ENCODE measurements at places on chromosomes 7 and 10. TPM values are rescaled to one million over a fixed set of nuclear protein-coding genes. Genes with fewer than 3 reads are reported as not detected.

The GLUD1 gene
- 234 TPM for total RNA-seq

DNA sequence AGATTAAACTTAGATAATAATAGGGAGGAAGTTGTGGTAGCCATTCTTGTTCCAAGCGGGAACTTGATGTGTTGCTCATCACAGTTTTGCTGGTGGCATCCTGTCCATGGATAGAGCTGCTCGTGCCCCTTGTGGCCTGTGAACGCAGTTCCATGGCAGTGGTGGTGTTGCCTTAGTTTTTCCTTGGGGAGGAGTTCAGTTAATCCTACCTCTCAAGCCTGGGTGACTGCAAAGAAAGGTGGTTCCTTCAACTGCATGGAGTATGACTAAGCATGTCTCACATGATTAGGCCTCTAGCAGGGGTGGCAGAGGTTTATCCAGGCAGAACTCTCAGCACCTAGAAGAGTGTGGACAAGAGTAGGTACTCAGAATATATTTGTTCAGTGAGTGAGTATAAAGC is 99.7 kb downstream of the MAPK8 start:
- DNase-seq = peak; percentile 63

DNA sequence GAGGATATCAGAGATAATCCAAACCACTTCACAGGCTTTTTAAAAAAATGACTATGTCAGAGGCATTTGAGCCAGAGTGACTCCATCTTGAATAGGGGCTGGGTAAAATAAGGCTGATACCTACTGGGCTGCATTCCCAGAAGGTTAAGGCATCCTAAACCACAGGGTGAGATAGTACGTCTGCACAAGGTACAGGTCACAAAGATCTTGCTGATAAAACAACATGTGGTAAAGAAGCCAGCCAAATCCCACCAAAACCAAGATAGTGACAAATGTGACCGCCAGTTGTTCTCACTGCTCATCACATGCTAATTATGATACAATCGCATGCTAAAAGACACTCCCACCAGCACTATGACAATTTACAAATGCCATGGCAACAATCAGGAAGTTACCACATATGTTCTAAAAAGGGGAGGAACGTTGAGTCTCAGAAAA is 177.5 kb downstream of the RAPGEF5 start:
- DNase-seq = no peak

DNA sequence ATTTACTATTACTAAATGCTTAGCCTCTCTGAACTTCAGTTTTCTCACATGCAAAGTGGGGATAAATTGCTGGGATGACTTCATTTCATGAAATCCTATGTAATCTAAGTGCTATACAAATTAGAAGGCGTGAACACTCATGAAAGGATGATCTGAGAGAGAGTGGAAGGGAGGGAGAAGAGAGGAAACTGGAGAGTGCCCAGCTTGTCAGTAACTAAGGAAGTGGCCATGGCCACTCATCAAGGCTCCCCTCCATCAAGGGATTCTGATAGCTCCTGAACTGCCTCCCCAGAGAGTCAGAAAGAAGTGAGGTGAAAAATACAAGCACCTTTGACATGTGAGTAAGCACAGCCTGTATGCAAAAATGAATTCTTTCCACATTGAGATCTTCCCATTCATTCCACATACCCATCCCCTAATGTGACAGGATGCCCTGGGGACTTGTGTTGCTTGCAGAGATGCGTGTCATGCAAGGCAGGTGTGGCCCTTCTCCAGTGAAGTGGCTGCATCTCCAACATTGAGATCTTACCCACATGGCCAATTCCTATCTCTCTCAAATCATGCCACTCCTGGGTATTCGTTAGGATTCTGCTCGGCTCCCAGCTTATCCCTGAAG is 76.5 kb upstream of the ITPRID1 start:
- DNase-seq = no peak

- peak; percentile 78 for DNase-seq
These were observed 136.4 kb downstream of the RPS24 start for GRCh38 chr10:78170026-78170475.

- no peak for DNase-seq
These were observed 76.5 kb downstream of the IMMP2L start for GRCh38 chr7:111485701-111486380.

The DLX6 gene
- not detected for total RNA-seq

- peak; percentile 0 for DNase-seq
These were observed 162.5 kb downstream of the GPR37 start for GRCh38 chr7:124603066-124603465.

The COG5 gene
- total RNA-seq = 26.0 TPM

DNA sequence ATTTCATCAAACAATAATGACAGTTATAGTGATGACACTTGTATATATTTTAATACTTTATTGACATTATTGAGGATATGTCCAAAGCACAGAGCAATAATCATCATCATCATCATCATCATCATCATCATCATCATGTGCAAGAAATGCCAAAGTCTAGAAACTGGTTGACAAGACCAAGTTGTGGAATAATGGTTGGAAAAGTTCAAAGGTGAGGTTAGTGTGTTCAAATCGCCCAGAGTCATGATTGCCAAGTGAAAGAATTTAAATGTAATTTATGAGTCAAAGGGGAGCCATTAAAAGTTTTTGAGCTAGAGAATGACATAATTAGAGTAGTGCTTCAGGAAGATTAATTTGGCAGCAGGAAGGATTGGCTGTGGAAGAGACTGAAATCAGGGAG is 852.4 kb downstream of the SORCS1 start:
- no peak for DNase-seq

DNA sequence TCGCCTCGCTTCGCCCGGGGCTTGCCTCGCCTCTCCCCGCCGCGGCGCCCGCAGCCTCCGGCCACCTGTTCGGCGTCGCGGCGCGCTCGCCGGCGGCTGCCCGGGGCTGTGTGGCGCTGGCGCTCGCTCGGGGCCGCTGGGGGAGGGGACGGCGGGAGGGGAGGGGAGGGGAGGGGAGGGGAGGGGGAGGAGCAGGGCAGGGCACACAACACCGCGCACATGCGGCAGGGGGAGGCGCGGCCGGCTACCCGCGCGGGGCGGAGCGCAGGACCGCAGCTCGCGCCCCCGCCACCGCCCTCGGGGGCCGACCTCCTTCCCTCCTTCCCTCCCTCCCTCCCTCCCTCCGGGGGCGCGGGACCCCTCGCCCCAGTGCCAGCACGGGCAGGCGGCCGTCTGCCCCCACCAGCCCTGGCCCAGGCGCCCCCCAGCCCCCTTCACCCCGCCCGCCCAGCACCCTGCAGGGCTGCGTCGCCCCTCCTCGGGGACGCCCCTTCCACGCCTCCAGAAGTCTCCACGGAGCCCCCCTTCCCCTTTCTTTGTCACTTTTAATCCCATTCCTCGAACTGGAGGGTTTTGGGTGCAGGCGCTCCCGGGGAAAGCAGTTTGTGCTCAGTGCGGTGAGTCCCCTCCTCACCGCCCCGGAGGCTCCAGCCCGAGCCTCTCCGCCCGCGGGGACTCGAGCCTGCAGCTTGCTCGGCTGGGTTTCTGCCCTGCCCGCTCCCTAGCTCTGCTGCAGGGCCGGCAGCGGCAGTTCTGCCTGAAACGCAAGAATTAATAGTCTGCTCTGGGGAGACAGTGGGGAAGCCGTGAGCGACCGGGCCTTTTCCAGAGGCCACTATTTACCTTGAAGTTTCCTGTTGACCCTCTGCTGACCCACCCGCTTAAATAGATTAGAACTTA is at the start of gene PARD3:
PARD3 (minus strand) TSS at position 112 of the 900 bp plus-strand sequence. CDS start 301 bp downstream, outside the sequence.
- peak; percentile 74 for DNase-seq

GRCh38 chr7:3280946-3281656 is 20.0 kb upstream of the SDK1 start:
- DNase-seq = no peak

The KCP gene
- total RNA-seq = not detected

DNA sequence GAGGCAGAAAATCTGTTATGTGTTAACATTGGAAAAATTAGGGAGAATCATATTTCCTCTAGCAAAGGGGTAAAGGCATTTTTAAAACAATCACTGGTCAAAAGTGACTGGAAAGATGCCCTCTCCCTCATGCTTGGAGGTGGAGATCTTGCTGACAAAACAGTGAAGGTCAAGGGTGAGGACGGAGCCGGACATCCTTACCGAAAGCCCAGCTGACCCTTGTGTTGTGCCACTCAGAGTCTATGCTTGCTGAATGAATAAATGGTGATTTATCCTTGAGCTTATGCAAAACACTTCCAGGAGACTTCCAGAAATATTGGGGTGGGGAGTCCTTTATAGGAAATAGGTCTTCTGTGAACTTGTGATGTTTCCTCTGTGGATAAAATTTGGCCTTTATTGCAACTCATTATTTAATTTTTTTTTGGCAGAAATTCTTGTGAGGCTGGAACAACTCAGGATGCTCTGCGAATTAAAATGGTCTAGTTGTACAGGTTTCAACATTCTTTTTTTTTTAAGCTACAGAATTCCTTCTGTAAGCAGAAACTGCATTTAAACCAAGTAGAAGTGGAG is 28.3 kb upstream of the ELMO1 start:
- no peak for DNase-seq

The UTF1 gene
- total RNA-seq = not detected

The KCNMA1 gene
- total RNA-seq = 14.2 TPM

GRCh38 chr10:62818426-62819011 is 2.4 kb upstream of the EGR2 start:
- DNase-seq = peak; percentile 51

GRCh38 chr7:51069411-51070083 is 247.1 kb downstream of the COBL start:
- peak; percentile 13 for DNase-seq

DNA sequence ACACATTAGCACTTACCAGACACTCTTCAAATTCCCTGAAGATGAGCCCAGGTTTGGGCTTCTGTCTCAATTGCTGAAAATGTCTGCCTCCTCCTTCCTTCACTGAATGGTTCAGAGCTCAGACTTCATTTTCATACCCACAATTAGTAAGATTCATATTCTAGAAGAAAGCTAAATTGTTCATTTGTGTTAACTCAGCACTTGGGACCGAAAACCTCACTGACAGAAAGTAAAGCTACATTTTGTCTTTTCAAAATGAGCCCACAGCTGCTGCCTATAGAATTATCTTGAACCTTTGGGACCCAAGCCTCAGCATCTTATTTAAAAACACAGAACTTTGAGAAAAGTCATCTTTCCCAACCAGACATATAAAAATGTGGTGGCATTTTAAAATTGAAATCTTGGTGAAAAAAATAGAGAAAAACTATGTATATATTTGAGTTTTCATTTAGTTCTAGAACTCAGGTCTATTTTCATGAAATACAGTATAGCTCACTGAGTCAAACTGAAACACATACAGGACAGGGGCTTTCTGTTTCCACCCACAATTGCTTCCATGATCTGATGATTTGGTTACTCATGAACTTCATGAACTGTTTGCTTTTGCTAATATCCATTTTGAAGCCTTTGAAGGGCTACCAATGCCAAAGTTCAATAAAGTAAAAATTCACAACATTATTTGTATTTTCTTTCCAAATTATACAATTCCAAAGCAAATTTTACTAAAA is 119.1 kb upstream of the PFKP start:
- DNase-seq = no peak

- DNase-seq = peak; percentile 41
These were observed 69.4 kb downstream of the PTPRE start for GRCh38 chr10:127976286-127976685.

Data from GM23248 (cell line).